AG10803 (cell line): ENCODE measurements at places on chromosomes 2 and 18.
A peak's percentile ranks its signal among the peaks of the same experiment; 100 is the strongest.

GRCh38 chr2:75221862-75222261 lies 22.5 kb upstream of the TACR1 start:
- peak; percentile 77 for DNase-seq

DNA sequence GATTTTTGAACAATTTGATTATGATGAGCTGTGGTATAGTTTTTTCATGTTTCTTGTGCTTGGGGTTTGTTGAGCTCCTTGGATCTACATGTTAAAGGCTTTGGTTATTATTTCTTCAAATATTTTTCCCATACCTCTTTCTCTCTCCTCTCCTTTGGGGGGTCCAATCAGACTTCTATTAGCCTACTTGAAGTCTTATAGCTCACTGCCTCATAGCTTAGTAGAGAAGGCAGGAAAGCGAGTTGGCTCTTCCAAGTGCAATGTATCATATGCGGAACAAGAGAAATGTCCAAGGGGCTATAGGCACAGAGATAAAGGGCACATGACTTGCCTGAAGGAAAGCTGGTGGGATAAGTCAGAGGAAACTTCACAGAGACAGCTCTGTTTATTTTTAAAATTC lies 14.1 kb upstream of the FABP1 start:
- DNase-seq, result no peak

DNA sequence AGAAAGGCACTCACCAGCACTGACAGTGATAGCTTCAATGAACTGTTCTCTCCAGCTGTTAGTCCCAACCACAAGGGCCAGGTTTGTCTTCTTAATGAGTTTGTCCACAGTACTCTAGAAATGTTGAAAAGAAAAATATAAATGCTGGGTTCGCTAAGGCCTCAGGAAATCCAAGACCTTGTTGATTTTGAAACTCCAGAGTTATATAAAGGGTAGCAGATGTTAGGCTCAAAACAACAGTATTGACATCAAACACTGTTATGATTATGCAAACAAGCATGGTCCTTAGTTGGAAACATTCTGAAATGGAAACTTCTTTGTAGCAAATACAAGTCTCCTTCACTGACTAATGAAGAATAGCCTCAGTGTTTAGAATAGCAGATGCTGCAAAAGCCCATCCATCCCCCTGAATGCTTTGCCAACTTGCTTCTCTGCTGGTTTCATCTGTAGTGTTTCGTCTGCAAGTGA lies 291.1 kb downstream of the SLC8A1 start:
- DNase-seq, result peak; percentile 59

DNA sequence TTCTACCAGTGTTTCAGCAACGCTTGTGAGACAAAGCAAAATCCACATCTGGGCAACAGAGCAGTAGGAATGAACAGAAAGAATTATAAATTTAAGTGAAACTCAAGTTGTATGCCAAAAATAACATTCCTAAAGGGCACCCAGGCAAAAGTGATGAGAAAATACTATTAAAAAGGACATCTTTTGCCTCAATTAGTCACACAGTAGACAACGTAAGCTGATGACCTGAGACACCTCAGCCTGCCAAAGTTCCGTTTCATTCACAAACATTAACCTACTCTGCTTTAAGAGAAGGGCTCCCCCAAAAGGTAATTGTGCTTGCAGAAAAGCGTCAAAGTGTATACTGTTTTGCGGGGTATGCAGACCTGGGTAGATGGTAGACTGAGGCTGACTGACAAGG lies 7.2 kb downstream of the HDLBP start:
- DNase-seq, result peak; percentile 55

DNA sequence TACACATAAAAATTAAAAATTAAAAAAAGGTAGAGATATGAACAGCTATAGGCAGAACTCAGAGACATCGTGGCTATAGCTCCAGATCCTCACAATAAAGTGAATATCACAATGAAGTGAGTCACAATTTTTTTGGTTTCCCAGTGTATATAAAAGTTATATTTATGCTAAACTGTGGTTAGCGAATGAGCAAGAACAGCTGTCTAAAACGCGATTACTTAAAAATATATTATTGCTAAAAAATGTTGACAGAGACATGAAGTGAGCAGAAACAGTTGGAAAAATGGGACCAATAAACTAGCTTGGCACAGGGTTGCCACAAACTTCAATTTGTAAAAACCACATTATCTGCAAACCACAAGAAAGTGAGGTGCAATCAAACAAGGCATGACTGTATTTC lies 551.7 kb upstream of the NETO1 start:
- no peak for DNase-seq
